Thymus (tissue), 14 donors: ENCODE measurements at places on chromosomes 5 and 9. TPM values are rescaled to one million over a fixed set of nuclear protein-coding genes. Genes with fewer than 3 reads are reported as not detected.

- H3K27ac ChIP-seq: no peak overlapping the region
- no peaks in the 10 kb centered on the region for H3K4me1 ChIP-seq
- peaks cover 5% of the 10 kb centered on the region for H3K27me3 ChIP-seq
- no peak overlapping the region for H3K4me3 ChIP-seq
- no peaks in the 10 kb centered on the region for H3K36me3 ChIP-seq
- DNase-seq: no peak
These were observed 41.7 kb upstream of the SLC9A3 start for GRCh38 chr5:565782-566440.

DNA sequence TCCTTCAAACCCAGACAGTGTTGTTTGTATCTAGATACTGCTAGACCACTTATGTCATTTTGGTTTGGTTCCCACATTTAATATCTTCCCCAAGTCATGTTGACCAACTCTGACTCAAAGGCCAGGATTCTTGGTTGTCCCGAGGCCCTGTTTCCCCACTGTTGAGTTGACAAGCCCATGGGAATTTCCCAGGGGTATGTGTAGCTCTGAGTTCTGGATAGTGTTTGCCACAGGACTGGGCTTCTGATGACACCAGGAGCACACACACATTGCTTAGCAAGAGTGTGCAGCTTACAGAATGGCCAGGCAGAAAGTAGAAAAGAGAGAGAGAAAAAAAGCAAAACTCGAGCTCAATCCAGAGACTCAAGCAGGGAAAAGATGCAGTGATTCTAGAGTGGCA is 214.4 kb downstream of the NXNL2 start:
- H3K27me3 ChIP-seq: no peaks in the 10 kb centered on the region
- H3K4me3 ChIP-seq: no peak overlapping the region
- no peaks in the 10 kb centered on the region for H3K4me1 ChIP-seq
- DNase-seq: no peak
- no peak overlapping the region for H3K27ac ChIP-seq

DNA sequence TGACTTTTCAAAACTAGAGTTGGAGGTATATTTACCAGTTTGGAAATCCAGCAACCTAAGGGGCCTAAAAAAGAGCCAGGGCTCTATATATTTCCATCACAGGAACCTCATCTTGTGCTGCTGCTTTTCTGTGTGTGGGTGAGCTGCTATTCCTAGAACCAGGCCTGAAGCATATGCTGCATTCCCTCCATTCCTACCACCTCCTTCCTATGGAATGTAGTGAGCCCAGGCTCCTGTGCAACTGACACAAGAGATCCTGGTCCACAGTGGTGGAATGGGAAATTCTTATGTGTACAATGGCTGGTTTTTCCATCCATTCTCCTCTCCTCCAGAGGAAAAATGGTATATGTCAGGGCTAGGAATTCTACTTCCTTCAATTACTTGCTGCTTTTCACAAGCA is 39.1 kb downstream of the SPEF2 start:
- no peak for DNase-seq
- no peaks in the 10 kb centered on the region for H3K4me1 ChIP-seq
- H3K27me3 ChIP-seq: no peaks in the 10 kb centered on the region
- H3K4me3 ChIP-seq: no peak overlapping the region

DNA sequence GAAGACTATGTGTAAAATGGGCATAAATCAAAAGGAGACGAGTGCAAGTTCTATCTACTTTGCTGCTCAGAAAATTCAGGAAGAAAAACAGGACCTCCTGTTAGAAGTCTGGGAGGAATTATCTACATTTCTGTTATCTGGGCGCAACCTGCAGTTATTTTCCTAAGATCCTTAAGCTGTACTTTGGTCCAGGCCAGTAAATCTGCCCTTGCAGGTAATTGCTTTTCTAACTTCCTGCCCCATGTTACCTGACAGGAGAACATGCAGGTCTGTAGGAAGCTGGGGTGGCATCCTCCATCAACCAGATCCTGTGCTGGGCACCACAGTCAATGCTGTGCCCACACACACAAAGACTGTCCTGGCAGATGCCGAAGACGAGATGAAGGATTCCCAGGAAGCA is 5.7 kb downstream of the CCNJL start:
- DNase-seq: no peak
- H3K27me3 ChIP-seq: peaks cover 19% of the 10 kb centered on the region
- H3K4me1 ChIP-seq: peaks cover 10% of the 10 kb centered on the region
- peaks cover 5% of the 10 kb centered on the region for H3K36me3 ChIP-seq
- no peak overlapping the region for H3K27ac ChIP-seq

DNA sequence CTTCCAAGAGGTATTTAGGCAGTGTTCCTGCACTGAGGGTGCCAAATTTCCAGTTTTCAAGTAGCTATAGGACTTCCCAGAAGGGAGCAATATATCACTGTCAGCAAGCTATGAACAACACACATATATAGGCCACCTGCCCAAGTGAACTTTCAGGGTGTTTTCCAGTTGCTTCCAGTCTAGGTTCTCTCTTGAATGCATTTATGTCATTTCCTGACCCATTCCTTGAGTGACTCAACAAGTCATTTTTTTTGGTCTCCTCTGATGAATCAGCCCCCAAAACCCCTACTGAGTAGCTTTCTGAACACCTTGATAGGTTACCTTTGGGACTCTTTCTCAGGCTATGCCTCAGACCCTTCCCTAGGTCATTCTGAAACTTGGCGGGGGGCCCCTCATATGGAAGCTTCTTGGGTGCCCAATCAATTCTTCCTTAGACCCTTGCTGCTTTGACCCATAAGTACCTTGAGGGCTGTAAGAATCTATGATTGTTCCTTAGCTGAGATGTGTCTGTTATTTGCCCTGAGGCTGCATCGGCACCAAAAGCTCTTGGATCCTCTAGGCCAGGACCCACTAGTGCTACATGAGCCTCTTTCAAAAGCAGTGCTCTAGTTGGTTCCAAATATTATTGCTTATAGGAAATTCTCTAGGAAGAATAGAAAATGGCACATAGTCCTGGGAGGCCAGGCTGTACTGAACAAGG is 12.4 kb downstream of the DNAJB5 start:
- no peak overlapping the region for H3K4me3 ChIP-seq
- DNase-seq: no peak
- no peak overlapping the region for H3K27ac ChIP-seq
- H3K4me1 ChIP-seq: peaks cover 3% of the 10 kb centered on the region

DNA sequence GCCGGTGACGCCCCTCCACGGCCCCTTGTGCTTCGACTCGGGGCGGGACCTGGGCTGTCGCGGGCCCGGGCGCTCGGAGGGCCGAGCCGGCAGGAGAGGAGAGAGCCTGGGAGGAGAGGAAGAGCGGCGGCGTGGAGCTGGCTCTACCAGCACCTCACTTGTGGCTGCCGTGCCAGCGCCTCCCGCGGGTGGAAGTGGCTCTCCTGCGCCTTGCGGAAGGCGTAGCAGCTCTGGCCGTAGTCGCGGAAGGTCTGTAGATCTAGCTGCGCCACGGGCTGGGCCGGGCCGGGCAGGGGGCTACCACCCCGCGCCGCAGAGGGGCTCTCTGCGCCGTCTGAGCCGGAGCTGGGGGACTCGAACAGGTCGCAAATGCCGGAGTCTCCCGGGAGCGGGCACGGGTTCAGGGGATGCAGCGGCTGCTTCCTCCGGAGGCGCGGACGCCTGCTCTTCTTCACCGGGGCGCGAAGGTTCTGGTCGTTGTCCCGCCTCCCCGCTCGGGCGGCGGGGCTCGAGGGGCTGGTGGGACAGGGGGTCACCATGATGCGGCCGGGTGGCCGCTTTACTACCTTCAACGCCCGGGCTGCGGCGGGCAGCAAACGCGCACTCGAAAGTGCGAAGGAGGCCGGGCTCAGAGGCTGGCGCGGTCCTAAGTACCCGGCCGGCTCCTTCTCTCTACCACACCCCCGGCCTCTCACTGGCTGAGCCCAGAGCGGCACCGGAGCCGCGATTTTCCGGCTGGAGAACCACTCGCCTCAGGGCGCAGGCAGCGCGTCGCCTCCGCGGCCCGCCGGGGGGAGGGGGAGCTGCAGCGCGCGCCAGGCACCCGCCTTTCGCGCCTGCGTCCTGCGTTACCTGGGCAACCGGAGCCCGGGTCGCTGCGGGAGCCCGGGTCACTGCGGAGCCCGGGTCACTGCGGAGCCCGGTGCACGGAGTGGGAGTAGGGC is at the start of gene CCNO:
TSS of gene CCNO (minus strand) at position 624 of the 944 bp plus-strand sequence. CDS start at position 539, 85 bp downstream.
- H3K4me1 ChIP-seq: peaks cover 37% of the 10 kb centered on the region
- DNase-seq: no peak
- no peaks in the 10 kb centered on the region for H3K36me3 ChIP-seq
- H3K27ac ChIP-seq: no peak within 1 kb of the TSS

The TOMM5 gene
- total RNA-seq: 170 TPM

The FIBCD1 gene
- total RNA-seq: 0.09 TPM

- no peaks in the 10 kb centered on the region for H3K36me3 ChIP-seq
- no peak for DNase-seq
- H3K4me1 ChIP-seq: no peaks in the 10 kb centered on the region
- H3K27ac ChIP-seq: no peak overlapping the region
These were observed 154.0 kb upstream of the NFIL3 start for GRCh38 chr9:91577633-91578061.

The CCDC152 gene
- 5.1 TPM for total RNA-seq

- no peak overlapping the region for H3K4me3 ChIP-seq
- no peaks in the 10 kb centered on the region for H3K4me1 ChIP-seq
- no peak for DNase-seq
- H3K27ac ChIP-seq: no peak overlapping the region
- H3K27me3 ChIP-seq: no peaks in the 10 kb centered on the region
- H3K36me3 ChIP-seq: no peaks in the 10 kb centered on the region
These were observed 12.3 kb upstream of the KCNIP1 start for GRCh38 chr5:170491479-170491878.

The CCL21 gene
- 43.7 TPM for total RNA-seq

DNA sequence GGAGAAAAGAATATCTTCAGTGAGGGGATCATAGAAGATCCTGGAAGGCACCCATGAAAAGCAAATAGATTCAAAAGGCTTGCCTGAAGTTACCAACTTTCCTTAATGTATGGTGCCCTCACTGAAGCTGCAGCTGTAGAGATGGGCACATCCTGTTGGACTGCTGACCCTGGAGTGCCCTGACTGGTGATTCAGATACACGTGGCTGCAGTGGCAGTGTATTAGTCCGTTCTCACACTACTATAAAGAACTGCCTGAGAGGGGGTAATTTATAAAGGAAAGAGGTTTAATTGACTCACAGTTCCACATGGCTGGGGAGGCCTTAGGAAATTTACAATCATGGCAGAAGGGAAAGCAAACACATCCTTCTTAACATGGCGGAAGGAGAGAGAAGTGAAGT is 80.3 kb downstream of the OSMR start:
- no peak for DNase-seq
- H3K4me3 ChIP-seq: no peak overlapping the region
- no peaks in the 10 kb centered on the region for H3K4me1 ChIP-seq
- no peaks in the 10 kb centered on the region for H3K36me3 ChIP-seq
- H3K27ac ChIP-seq: no peak overlapping the region

DNA sequence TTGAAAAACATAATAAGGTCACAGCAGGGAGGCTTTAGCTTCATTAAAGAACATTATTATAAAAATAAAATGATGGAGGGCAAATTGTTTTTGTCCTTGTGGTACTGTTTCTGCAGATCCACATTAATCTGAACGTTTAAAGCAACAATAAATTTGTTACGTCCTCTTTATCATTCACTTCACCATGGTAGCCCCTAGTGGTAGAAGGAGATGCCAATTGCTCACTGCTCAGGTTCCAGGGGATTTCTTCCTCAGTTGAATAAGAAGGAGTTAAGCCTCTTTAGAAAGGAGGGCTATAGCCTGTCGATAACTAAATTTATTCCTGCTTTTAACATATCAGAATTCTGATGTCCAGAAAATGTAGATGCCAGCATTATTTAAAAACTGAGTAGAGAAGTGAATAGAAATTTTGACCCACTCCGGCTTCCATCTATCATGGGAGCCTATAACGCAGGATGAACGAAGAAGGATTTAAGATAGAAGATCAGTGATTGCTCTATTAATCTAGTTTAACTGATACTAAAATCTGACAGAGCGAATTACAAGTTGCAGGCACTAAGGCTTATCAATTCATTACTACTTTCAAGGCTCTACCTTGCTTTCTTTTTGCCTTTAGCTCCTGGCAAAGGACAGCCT is 692.3 kb downstream of the PTPRD start:
- H3K36me3 ChIP-seq: no peaks in the 10 kb centered on the region
- H3K4me1 ChIP-seq: no peaks in the 10 kb centered on the region
- H3K4me3 ChIP-seq: no peak overlapping the region

The PRLR gene
- 1.7 TPM for total RNA-seq

GRCh38 chr5:15002791-15003190 is 131.2 kb upstream of the ANKH start:
- no peaks in the 10 kb centered on the region for H3K36me3 ChIP-seq
- no peak overlapping the region for H3K27ac ChIP-seq
- no peak for DNase-seq
- H3K4me3 ChIP-seq: no peak overlapping the region
- H3K4me1 ChIP-seq: no peaks in the 10 kb centered on the region
- H3K27me3 ChIP-seq: no peaks in the 10 kb centered on the region

DNA sequence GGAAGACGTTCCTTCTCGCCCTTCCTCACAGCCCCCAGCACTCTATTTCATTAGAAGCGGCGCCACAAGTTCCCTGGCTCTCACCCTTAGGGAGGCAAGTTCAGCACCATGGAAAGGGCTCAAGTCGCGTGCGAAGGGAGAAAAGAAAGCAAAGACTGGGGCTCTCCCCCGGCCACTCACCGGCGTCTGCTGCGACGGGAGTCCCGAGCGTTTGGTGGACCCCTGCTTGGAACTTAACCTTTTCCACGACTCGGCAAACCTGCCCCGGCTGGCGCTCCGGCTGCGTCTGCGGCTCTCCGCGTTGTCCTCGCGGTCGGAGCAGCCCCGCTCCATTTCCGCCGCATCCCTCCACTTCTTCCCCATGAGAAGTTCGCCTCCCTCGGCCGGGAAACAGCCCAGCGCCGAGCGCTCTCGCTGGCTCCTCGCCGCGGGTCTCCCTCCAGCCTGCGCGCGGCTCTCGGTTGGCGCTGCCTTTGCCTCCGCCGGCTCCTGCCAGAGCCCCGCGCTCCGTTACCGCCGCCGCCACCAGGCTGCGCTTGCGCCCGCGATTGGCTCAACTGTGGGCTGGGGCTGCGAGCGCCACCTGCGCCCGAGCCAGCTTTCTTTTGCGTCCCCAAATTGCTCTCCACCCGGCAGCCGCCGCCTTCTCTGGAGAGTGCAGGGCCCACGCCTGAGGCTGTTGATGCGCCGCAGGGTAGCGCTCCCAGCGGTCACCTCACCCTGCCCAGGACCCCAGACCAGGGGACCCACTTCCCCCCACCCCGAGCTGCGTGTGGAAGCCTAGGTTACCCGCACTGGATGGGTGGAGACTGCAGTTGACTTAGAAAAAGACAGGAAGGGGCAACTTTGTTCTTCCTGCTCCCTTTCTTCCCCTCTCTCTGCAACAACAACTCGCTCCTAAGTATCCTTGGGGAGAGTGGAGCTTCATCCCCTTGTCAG is 321.6 kb downstream of the CEMIP2 start:
- H3K4me3 ChIP-seq: no peak overlapping the region
- H3K27ac ChIP-seq: no peak overlapping the region
- H3K27me3 ChIP-seq: peaks cover 2% of the 10 kb centered on the region
- no peaks in the 10 kb centered on the region for H3K4me1 ChIP-seq
- H3K36me3 ChIP-seq: no peaks in the 10 kb centered on the region
